ENCODE measurements at places on chromosomes 12 and 14.

GRCh38 chr12:122051231-122051876, 27.2 kb upstream of the MLXIP start:
- DNase-seq = no peak

GRCh38 chr14:62301080-62301479, 538.9 kb downstream of the SNAPC1 start:
- DNase-seq = no peak

GRCh38 chr14:72801836-72802587, 91.9 kb downstream of the DPF3 start:
- no peak for DNase-seq

DNA sequence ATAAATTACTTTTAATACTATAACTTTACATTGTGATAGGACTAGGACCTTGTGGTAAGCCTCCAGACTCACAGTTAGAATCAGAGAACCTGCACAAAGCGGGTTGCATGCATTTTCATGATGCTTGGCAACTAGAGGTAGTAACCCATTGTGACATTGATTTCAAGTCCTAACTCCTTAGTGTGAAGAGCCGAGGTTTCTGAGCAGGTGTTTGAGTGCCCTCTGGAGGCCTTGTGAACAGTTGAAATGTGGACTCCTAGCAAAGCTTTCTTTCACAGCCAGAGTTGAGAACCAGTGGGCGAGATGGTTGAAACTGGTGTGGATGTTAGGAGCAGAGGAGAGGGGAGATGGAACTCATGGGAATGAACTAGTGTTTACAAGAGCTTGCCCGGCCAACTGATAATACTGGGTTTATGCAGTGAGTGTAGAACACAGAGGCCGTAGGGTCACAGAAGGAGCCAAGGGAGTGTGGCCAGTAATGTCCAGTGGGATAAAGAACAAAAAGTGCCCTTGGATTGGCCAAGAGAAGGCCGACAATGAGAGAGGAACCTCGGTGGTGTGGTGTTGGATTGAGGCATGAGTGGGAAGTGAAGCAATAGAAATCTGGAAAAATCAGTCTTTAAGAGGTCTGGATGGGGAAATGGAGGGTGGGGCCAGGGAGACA, 10.9 kb downstream of the ZNF664 start:
- DNase-seq = no peak

GRCh38 chr12:94179723-94180122, 31.3 kb downstream of the PLXNC1 start:
- DNase-seq = no peak

DNA sequence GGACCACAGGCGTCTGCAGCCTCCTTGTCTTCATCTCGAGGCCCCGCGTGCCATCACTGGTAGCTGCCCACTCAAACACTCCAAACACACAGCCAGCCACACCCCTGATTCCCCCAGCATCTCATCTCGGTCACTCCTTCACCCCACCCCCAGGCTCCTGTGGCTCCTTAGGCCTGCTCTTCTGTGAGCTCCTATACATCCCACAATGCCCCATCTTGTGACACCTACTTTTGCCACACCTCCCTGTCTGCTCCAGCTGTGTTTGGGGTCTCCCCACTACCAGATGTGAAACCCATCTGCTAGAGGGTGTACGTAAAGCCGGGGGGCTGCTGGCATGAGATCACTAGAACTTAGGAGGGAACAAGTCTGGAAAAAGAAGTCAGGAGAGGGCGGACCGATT, 4.1 kb downstream of the AKT1 start:
- no peak for DNase-seq

DNA sequence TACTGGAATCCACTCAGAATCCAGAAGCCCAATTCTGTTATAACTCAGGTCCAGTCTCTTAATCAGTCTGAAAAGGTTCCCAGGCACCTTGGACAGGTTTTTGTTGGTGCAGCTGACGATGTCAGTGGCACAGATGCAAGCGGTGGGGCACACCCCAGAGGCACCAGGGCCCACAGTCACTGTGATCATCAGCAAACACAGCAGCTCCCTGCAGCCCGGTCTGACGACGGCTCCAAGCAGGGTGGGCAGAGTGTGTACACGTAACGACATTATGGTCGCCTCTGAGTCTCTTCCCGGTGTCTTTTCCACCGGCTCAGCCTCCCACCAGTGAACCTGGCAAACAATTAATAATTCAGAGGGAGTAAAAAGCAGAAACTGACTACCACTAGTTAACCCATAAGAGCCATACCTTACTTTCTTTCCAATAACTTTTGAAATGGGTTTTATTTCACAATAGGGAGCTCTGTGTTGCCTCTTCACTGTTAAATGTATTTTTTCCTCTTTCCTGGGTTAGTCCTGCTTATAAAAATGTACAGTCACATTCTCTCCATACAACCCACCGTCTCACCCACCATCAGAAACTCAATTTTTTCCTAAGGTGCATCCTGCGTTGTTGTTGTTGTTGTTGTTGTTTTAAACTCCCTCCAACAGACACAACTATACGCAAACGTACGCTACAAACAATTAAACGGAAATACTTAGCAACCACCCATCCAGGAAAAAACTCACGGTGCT, 521 bp upstream of the PCED1B start:
- DNase-seq = no peak

DNA sequence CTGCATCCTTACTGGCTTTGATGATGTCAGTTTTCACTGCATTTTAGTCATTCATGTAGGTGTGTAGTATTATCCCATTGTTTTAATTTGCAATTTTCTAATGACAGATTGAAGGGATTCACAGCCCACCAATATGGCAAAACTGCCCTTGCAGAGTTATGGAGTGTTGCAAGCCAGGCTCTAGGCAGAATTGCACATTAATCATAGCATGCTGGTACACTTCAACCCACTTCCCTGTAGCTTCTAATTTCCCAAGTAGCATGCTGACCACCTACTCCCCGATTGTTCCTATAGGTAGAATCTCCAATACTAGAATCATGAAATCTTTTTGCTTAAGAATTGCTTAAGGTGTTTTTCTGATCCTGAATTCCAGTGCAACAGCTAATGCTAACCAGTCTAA, 5.2 kb upstream of the RNASE6 start:
- DNase-seq = no peak

GRCh38 chr14:35368139-35368460, 36.4 kb downstream of the NFKBIA start:
- no peak for DNase-seq

DNA sequence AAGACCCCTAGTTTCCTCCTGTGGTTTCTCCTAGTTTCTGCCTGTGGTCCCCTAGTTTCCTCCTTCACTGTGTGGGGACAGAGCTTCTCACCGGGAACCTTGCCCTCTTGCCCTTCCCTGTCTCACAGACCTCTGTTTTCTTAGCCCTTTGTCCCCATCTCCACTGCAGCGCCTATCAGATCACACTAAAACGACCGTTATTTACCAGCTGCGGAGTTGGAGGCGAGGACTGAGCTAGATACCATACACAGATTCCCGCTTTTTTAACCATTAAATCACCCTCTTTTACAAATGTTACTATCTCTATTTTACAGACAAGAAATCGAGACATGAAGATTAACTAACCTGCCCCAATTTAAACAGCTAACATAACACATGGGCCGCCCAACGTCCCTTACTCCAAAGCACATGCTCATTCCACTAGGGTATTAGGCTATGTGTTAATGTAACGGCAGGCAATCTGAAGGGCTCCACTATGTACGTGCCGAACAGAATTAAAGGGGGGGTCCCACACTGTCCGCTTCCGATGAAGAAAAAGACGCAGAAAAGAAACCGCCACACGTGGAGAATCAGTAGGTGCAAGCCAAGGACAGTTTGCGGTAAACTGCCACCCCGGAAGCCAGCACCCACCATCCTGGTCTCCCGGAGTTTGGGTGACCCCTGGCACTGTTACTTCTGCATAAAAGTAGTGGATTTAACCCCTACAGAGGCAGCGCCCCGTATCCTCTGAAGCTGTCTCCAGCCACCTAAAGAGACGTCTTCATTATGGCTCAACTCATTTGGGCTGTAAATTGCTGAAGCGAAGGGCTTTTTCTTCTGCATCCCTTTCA, 1.9 kb upstream of the FKBP4 start:
- DNase-seq = no peak

GRCh38 chr14:106235356-106236159, 709.2 kb downstream of the TMEM121 start:
- DNase-seq = no peak

DNA sequence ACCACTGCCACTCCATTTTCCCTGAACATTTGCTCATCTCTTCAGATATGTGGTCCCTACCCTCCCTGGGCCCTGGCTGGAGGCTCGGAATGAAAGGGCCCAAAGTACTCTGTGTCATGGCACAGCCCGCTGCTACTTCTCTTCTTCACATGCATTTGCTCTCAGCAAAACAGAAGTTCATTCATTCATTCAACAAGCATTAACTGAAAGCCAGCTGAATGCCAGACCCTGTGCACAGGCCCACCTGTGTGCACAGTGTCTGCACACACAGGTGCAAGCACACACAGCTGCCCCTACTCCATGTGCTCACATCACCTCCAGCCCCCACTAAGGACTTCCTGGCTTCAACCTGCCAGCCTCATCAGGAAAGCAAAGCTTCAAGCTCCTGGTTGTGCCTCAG, 7.8 kb downstream of the WNT1 start:
- DNase-seq = no peak

DNA sequence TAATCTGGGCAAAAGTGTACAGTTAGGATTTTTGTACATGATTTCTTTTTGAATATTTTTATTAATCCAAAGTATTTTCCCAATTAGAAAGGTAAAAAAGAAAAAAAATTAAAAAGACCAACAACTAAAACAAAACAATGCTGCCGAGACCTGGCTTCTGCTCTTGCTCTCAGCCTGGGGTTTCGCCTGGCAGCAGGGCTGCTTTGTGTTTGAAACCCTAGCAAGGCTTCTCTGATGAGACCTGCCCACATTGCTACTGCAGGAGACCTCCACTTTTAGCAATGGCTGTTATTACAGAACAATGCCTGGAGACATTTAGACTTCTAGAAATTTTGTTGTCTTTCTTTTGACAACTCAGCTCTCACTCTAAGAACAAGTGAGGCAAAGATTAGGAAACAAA, 1153.0 kb upstream of the TMEM132C start:
- DNase-seq = no peak

- DNase-seq = no peak
Observed at GRCh38 chr12:10191865-10192264, 13.0 kb downstream of the TMEM52B start.

- DNase-seq = no peak
Observed at GRCh38 chr14:70889555-70889954, 17.7 kb upstream of the PCNX1 start.

- no peak for DNase-seq
Observed at GRCh38 chr12:52862023-52862422, 13.2 kb upstream of the KRT78 start.

GRCh38 chr12:12069821-12070548, 754 bp upstream of the BCL2L14 start:
- no peak for DNase-seq

GRCh38 chr14:47044841-47045240, 393.3 kb upstream of the RPL10L start:
- peak; percentile 52 for DNase-seq

DNA sequence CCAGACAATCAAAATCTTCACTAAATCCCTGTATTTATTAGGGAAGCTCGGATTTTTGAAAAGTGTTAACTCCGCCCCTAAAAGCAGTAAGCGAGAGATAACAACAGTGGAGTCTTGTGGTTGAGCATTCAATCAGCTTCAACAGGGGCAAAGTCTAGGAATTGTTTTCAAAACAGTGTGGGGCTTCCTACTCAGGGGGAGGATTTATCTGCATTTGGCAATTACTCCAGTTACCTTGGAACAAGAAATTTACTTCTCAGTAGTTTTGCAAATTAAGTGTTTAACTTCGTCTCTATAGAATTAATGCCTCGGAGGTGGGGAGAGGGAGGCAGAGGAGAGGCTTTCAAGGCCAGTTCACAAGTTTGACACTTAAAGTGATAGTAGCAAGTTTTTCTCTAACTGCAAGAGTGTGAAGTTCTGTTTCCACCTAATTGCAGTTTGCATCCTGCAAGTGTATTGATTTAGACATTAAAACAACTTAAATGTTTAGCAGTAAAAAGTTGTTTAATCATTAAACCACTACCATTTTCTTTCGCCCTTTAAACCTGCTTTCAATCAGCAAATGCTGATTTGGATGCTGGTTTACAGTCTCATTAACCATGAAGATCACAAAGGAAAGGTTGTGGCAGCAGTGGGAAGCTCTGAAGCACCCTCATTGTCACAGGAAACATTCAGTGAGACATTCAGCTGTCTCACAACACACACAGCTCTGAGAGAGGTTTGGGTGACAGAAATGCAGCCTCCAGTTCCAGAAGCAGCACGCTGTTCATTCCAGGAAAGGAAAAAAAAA, 102.0 kb downstream of the HMGA2 start:
- no peak for DNase-seq

GRCh38 chr14:74952697-74953484, 2.5 kb downstream of the PGF start:
- no peak for DNase-seq

GRCh38 chr12:109436188-109436560, 40.9 kb downstream of the KCTD10 start:
- no peak for DNase-seq

- DNase-seq = no peak
Observed at GRCh38 chr12:24945039-24945438, 3.9 kb downstream of the BCAT1 start.

DNA sequence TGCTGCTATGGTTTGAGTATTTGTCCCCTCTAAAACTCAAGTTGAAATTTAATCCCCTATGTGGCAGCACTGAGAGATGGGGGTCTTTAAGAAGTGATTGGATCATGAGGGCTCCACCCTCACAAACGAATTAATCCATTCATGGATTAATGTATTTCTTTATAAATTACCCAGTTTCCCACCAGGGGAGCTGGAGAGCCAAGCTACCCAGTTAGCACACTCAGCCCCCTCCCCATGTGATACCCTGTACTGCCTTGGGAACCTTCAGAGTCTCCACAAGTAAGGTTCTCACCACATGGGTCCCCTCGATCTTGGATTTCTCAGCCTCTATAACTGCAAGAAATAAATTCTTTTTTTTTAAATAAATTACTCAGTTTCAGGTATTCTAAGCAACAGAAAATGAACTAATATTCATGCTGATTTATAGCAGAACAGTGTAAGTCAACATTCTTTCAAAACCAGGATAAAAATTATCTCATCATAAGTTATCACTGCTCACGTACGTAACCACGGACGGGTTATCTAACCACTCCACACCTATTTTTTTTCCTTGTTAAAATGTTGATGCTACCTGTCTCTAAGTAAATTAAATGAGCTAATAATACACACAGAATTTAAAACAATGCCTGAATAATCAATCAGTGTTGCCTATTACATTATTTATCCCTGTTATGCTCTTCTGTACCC, 3.6 kb downstream of the NAP1L1 start:
- peak; percentile 25 for DNase-seq

DNA sequence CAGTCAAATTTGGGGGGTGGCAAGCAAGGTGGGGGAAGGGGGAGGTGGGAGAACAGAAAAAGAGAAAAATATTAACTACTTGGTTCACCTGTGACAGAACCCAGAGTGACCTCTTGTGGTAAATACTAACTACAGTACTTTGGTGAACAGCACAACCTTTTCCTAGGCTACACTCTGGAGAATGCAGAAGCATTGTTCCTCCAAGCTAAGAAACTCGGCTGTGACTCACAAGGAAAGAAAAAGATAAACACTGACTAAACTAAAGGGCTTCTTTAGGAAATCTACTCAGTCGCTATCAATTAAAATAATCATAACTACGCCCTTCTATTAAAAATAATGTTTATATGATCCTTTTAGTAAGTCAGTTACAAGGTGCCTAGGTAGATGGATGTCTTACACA, 5.4 kb downstream of the KCNH5 start:
- no peak for DNase-seq

- DNase-seq = no peak
Observed at GRCh38 chr12:104309446-104309993, 6.0 kb downstream of the EID3 start.

- no peak for DNase-seq
Observed at GRCh38 chr12:109385339-109386058, 37.8 kb downstream of the MYO1H start.
